ENCODE measurements at places on chromosomes 5 and 9.

DNA sequence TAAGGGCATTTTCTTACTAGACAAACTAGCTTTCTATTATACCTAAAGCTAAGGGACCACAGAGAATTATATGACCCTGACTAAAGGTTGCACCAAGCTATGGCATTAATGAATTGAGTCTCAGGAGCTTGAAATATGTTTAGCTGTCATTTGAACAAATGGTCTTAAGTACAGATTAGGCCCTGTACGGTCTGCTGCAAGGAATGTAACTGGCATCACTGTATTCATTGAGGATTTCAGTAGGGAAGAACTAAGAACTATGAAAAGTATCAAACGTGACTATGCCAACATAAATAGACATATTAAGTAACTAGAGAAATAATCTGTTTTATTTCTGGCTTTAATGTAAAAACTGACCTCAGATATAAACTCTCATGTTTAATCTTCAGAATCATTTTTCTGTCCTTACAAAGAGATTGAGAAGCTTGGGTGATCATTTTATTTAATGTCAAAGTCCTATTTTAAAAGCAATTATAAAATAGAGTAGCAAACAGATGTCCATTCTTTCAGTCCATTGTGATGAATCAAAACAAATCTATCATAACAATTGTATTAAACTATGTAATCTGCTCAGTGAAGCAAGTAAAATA, 845.9 kb downstream of the MAT2B start:
- DNase-seq: no peak

DNA sequence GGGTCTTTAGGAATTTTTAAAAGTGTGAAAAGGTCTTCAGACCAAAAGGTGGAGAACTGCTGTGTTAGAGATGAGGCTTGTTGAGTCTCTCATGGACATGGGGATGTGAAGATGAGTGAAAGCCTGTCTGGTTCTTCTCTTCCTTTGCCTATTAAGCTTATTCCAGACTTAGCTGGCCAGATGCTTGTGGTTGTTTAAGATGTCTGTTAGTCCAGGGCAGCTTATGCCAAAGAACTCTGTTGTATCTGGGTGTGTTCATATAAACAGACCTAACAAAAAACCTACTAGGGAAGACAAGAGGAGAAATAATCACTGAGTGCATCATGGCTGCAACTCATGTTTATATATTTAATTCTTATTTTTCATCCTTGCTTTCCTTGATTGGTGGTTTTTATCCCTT, 57.5 kb upstream of the NCS1 start:
- DNase-seq: no peak

DNA sequence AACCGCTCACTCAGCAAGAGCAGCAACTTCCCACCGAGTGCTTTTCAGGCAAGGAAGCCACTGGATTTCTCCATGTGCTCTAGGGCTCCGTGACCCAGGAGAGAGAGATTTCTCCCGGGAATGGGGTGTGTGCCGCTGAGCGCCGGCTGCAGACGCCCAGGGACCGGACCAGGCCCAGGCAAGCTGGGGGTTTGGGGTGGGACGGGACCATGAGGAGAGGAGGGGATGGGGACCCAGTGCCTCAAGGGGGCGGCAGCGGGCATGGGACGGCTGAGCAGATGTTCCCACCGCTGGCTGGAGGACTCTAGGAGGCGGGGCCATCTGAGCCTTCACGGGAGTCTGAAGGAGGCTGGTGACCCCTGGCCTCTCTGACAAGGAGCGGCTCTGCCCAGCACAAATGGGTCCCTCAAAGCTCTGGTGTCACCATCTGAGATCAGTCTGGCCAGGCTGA, 8.5 kb downstream of the LCN9 start:
- no peak for DNase-seq

DNA sequence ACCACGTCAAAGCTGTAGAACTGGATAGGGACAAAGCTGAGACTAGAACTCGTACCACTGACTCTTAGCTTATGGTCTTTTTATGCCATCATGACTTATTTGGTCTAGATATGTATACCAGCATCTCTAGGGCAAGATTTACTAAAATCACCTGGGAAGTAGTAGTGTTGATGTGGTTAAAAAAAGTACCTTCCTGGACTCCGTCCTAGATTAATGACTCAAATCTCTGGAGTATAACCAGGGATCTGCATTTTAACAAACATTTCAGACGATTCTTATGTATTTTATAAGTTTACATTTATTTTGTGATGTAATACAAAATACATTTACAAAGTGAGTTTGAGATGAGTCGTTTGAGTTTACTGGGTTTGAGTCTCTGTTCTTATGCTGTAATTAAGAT, 68.7 kb downstream of the ARHGAP26 start:
- DNase-seq: no peak

GRCh38 chr5:19018822-19019221, 969.2 kb downstream of the CDH18 start:
- DNase-seq: no peak

DNA sequence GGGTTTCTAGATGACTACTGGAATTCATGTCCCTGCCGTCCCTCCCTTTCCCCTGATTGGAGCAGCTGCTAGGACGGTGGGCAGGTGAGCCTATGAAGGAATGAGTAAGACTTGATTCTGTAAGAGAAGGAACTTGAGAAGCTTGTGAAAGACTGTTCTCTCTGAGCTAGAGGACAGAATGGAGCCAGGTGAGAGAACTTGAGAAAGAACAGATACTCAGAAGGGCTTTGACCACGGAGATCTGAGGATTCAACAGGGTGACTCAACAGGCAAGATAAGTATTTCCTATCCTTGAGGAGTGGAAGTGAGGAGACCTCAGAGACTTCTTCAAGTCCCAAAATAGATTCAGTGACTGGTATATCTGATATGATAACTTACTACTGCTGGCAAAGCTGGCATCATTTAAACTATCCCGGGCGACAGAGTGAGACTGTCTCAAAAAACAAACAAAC, 41.9 kb downstream of the HSDL2 start:
- no peak for DNase-seq

DNA sequence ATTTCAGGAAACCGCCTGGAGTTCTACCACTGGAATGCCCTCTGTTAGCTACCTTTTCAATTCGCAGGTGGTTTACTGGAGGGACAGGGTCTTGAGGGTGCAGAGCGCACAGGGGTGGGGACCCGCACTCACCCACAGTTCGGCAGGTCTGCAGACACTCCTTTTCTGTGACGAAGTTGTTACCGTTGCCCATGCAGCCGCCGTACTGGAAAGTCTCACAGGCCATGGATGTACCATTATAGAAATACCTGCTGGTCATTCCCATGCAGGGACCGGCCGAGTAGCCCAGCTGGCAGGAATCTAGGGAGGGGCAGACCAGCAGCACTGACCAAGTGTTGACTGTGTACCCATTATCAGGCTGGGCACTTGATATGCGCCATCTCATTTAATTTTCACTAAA, 16.8 kb downstream of the AMBP start:
- DNase-seq: no peak

- DNase-seq: no peak
Observed at GRCh38 chr9:114202396-114202795, 47.1 kb downstream of the COL27A1 start.

- no peak for DNase-seq
Observed at GRCh38 chr5:78549043-78549442, 99.5 kb downstream of the LHFPL2 start.

All from stimulated activated CD8-positive, alpha-beta memory T cell treated with anti-CD3 and anti-CD28 coated beads, Interleukin-15, amount 100 ng/mL, for 24 hours (primary cell).